Right ventricle myocardium superior (tissue), 1 donor: ENCODE measurements at places on chromosomes 7 and 10. TPM values are rescaled to one million over a fixed set of nuclear protein-coding genes. Genes with fewer than 3 reads are reported as not detected.
A peak's percentile ranks its signal among the peaks of the same experiment; 100 is the strongest.

DNA sequence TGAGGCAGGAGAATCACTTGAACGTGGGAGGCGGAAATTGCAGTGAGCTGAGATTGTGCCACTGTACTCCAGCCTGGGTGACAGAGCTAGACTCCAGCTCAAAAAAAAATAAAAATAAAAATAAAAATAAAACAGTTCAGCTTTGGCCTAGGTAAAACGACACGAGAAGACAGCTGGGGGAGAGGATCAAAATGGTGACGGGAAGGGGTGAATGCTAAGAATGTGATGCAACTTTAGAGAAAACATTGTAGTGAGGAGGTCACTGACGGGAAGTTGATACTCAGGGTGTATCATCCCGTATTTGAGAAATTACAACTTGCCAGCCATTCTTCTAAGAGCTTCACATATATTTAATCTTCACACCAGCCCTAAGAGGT lies 1.1 kb downstream of the NDST2 start:
- DNase-seq = no peak

GRCh38 chr7:81973117-81973516 lies 203.3 kb upstream of the HGF start:
- DNase-seq = no peak

GRCh38 chr10:28385748-28386502 lies 83.1 kb upstream of the MPP7 start:
- DNase-seq = no peak

- DNase-seq = no peak
These were observed 32.5 kb upstream of the VWDE start for GRCh38 chr7:12436126-12436525.

GRCh38 chr7:96723622-96724021 lies 14.0 kb upstream of the SEM1 start:
- DNase-seq = no peak

DNA sequence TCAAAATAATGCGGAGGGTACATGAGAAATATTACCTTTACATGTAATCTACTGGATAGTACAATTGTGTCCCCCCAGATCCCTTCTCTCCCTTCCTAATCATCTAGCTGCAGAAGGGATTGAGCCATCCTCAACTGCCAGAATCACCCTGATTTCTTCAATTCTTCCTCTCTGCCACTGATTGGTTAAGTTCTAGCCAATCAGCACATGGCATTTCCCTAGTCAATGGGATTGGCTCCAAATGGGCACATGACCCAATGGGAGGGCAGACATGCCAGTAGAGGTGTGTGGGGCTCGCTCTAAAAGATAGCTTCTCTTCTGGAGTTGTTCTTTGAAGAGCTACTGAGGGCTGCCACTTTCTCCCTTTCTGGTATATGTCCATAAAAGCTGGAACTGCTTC lies 20.9 kb upstream of the UBE3C start:
- no peak for DNase-seq

- peak; percentile 34 for DNase-seq
These were observed 4.6 kb downstream of the ITGB1 start for GRCh38 chr10:32953277-32953927.

- peak; percentile 94 for DNase-seq
These were observed at the start of gene MAD1L1 for GRCh38 chr7:2232766-2233520. Gene MAD1L1 (minus strand): TSS chr7:2232945. CDS start chr7:2230133, 2,812 bp downstream.

DNA sequence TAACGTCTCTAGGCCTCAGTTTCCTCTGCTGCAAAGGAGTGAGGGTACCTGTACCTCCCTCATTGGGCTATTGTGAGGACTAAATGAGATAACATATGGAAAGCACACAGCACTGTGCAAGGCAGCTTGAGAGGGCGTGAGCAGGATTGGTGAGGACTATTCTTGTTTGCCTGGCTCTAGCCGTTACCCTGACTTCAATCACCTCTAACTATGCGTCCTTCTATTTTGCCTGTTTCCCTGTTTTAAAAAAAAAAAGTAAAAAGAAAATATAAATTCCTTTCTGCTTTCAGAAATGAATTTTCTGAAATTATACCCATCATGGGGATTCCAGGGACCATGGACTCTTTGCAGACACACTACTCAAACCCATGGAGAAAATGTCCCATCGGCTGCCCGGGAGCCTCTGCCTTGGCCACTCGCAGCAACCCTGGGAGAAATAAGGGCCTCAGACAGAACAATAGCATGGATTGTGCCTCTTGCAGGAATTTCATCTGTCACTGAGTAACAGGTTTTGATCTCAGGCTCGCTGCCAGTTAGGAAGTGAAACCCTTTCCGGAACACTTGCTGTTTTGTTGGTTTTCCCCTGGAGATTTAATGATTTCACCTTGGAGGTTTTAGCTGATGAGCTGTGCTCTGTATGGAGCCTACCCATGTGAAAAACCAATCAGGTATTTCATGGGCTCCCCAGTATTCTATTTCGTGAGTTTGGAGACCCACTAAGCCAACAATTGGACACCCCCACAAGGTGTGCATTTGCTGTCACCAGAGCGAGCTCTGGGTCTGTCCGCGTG lies 55.6 kb downstream of the STEAP1B start:
- no peak for DNase-seq

DNA sequence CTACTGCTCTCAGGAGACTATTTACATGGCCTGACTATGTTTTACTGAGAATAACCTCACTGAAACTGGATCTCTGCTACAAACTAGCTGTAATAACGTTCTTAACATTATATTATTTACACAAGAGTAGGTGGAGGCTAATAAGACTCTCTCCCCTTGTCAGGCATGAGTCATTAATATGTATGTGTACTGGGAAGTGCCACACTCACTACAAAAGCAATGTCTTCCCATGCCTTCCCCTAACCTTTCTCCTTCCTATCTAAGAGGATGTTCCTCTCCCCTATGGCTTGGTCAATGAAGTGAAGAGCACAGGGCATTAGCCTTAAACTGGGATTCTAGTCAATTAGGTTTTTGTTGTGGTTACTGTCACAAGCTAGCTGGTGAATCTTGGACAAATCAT lies 147.9 kb downstream of the DGKB start:
- DNase-seq = no peak

GRCh38 chr10:101495324-101495925 lies 92.6 kb downstream of the POLL start:
- no peak for DNase-seq

- no peak for DNase-seq
These were observed 162.6 kb downstream of the SDK1 start for GRCh38 chr7:3463696-3464095.

DNA sequence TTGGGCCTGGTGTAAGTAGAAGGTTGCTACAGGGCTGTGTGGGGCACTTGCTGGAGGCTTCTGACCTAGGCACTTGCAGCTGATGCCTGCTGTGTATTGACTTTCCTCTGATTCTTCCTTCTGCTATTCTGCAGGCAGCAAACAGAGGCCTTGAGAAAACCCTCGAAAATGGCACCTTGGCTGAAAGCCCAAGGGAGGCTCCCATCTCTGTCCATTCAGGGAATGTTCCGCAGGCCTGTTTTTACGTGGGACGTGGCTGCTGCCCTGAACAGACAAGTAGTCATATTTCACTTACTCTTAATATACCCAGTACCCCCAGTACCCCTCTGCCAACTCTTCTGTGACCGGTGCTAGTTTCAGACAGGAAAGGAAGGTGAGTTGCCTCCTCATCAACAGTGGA lies 664.7 kb downstream of the INHBA start:
- DNase-seq = no peak

DNA sequence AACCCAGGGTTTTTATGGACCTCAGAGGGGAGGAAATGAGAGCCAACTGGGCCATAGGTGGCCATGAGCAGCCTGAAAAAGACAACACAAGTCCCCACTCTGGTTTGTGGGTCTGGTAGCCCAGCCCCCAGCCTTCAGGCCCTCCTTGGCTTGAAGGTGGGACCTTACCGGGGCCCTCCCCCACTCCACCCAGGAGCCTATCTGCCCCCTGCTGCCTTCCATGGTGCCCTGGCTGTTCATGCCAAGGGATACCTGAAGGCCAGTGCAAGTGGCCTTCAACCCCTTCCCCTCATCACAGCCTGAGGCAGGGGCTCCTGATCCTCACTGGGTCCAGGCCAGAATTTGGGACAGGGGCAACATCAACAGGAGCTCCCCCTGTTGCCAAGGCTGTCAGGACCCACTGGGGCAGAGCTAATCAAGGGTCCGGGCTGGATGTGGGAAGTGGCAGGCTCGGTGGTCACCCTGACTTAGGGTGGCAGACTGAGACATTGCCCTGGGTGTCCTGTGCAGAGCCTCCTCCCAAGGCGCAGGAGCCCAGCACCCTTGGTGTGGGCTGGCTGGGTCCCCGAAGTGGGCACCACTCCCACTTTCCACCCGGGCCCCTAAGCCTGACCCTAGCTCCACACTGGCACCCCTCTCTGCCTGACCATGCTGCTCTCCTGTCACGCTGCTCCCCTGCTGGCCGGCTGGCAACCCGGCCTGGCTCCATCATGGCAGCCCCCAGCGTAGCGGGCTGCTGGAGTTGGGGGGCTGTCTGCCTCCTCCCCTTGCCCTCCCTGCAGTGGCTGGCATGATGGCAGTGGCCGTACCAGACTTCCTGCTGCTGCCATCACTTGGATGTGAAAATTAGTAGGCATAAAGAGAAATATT lies 6.4 kb downstream of the WDFY4 start:
- no peak for DNase-seq

DNA sequence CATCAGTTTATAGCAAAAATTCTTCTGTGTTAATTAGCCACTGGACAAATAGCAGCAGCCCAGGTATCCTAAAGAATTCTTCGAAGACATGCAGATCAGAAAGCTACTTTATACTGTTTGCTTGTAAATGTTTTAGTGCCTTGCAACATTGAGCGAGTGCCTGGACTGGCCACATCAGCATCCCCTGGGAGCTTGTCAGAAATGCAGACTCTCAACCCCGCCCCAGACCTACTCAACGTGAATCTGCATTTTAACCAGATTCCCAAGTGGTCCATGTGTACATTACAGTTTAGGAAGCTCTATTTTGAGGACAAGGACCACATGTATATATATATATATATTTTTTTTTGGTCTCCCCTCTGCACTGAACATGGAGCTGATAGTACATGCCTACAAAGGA lies 18.5 kb upstream of the PLEKHS1 start:
- no peak for DNase-seq

- peak; percentile 54 for DNase-seq
These were observed 5.3 kb downstream of the SH3PXD2A start for GRCh38 chr10:103849880-103850571.

GRCh38 chr7:144534655-144535395 lies 131.3 kb upstream of the NOBOX start:
- DNase-seq = no peak

DNA sequence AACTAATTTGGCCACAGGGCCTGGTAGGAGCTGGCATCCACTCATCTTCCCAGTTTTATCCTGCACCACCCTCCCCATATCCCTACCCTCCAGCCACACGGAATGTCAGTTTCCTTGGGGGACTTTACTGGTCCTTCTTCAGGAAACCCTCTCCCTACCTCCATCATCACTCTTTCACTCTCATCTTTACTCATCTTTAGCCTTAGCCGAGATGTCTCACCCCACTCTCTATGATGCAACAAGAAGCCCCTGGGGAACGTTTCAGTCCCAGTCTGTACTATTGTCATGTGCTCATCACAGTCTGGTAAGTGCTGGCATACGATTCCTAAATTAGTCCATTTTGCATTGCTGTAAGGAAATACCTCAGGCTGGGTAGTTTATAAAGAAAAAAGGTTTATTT lies 34.9 kb upstream of the TMEM248 start:
- DNase-seq = no peak

GRCh38 chr10:34862892-34863291 lies 47.8 kb upstream of the PARD3 start:
- DNase-seq = no peak

DNA sequence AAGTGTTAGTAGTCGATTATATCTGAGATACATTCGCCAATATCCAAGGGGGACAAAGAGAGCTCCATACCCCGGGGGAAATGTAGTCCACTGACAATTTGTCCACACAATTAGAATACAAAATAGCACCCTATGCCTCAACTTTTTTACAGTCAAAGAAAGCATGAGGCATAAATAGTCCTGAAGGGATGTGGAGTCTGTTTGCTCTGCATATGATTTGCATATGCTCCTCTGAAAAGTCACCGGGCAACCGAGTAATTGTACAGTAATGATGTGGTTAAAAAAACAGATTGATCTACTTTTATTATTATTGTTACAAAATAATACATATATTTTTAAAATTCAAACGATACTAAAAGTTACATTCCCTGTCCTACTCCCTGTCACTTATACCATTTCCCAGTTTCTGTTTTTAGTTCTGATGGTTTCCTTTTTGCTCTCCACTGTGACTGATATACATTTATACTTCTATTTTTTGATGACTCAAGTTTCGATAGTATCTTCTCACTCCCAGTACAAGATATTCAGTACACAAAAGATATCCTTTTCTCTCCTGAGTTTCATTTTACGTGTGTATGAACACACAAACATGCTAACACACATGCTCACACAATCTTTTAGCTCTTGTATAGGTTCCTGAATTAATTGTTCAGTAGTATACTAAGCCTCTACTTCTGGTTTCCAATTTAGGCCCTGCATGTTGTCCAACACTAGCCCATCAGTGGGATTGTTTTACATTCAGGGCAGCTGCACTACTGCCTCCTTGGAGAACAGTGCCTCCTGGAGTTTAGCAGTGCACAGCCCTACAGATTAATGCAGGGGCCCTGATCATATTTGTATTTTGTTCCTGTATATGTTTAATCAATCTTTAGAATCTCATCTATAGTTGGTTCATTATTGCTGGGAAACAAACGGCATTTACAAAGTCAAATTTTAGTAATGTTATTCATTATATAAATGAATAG lies 130.9 kb downstream of the TES start:
- no peak for DNase-seq

- DNase-seq = no peak
These were observed 493.9 kb downstream of the PLXNA4 start for GRCh38 chr7:132082394-132082793.

DNA sequence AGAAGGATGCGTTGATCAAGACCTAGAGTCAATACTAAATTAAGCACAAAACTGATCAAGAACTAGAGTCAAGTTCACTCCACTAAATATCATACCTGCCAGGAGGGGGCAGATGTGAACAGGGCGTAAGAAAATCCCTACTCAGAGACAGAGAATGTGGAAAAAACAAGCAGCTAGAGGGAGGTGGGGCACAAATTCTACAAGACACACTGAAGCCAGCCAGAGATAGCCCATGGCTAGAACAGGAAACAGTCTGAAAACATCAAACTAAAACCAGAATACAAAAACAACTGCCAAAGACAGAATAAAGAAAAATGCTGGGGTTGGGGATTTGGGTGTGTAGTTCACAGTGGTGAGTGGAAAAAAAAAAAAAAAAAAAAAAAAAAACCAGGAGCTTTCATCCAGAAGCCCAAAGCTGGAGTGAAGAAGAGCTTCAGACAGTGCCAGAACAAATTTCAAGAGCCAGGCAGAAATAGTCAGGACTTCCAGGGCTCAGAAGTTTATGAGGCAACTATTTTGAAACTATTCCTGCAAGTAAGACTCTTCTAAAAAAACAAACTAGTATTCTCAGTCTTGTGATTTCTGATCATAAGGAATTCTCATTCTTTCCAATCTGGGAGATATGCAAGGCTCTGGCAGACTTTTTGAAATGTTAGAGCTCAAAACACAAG lies 118.3 kb downstream of the CCDC71L start:
- no peak for DNase-seq

Gene CWF19L1
- 13.0 TPM for total RNA-seq

Gene MACC1
- total RNA-seq = 0.19 TPM

Gene MEPCE
- total RNA-seq = 22.2 TPM

Gene PPP2R2D
- 33.9 TPM for total RNA-seq

Gene MKX
- total RNA-seq = not detected

Gene TCAF2
- 0.27 TPM for total RNA-seq

Gene GHRHR
- not detected for total RNA-seq

Gene TET1
- total RNA-seq = 2.9 TPM

Gene HOXA2
- total RNA-seq = 0.11 TPM
